ENCODE measurements at places on chromosomes 16 and 17.

DNA sequence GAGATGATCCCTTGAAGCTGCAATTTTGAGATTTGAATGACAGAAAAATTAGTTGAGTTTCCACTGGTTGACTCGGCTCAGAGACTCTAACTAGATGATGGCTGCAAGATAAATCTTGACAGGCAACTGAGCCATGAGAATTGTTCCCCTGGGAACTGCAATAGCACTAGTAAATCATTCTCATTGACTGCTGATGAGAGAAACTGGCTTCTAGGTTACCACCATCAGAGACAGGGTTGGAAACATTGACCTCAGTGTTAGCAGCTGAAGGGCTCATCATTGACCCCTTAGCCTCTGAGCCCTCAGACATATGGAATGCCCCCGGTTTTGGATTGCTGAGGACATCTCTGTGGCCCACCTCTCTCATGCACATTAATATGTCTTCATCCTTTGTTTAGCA is 125.4 kb upstream of the COX10 start:
- no peak for DNase-seq

DNA sequence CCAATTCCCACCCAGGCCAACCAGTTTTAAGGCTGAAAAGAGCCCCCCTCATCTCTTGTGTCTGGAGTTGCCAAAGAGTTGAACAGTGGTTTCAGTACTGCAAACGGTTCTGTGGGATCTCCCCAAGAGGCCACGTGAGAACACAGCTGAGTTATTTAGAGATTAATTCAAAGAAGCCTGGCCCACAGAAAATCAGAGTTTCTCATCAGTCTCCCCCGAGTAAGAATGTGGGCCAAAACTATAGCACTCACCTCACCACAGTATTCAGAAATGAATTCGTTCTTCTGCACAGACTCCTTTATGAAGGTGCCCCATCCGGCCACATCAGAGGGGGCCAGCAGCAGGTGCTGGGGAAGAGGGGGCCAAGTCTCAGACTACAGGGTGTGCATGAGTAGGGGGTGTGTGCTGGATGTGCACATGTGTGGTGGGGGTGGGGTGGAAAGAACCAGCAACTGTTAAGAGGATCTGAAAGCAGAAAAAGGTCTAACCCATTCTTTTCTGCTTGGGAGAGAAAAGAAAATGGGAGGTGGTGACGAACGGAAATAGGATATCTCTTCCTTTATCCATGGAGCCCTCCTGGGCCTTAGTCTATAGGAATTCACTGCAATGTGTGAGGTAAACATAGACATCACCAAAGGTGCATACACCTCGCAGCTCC is 22.6 kb downstream of the CNTNAP1 start:
- DNase-seq = no peak

- DNase-seq = no peak
These were observed 6.5 kb downstream of the DPEP2 start for GRCh38 chr16:67992661-67993206.

- DNase-seq = no peak
These were observed 45.0 kb downstream of the KCNJ16 start for GRCh38 chr17:70119983-70120382.

DNA sequence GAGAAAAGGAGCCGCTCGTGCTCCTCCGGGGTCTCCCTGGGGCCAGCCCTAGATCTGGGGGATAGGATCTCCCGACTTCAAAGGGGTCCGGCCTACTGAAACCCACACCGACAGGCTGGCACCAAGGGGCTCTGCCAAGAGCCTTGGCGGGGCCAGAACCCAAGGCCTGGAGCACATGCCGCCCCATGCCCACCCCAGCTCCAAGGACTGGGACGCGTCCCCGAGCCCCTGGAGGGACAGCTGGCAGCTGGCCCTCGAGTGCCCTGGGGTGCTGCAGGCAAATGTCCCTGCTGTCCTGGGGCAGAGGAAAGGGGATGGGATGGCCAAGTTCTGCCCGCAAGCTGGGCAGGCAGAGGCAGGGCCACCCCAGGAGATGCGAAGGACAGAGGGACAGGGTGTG is 31.8 kb upstream of the ZFPM1 start:
- DNase-seq = no peak
